Cortex of kidney (tissue), 1 donor: ENCODE measurements at places on chromosomes 7 and 10.

DNA sequence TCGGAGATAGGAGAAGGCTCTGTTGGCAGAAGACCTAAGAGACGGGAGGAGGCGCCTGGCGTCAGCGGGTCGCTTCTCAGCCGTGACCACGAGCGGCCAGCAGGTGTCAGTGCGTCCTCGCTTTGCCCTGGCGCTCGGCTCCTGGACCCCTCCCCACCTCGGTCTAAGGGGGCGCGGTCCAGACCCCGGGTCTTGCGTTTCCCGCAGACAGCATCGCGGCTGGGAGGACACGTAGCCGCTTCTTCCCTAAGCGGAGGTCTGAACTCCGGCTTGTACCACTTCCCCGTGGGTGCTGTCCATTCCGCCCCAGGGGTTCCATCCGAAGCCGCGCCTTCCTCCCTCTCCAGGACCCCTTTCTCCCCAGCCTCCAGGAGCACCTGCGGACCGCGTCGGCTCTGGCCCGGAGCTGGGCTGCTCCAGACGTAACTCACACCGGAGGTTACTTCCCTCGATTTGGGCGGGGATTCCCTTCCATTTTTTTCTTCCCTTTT lies 593 bp upstream of the ADRA2A start:
- DNase-seq, result no peak

DNA sequence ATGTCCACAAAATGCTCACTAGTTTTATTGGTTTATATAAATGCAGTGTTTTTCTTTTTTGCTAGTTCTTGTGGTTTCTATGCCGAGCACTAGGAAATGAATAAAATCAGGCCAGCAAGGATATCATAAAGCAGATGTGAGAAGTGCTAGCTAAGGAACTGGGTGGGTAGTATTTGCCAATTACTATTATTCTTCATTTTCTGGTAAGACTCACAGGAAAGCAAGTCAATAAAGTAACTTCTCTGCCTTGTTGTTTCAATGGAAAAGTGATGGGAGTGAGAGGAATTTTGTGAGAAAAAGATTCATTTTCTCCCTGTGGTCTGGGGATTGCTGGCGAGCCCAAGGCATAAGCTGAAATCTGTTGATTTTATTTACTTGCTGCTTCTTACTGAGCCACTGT lies 50.5 kb upstream of the TRIL start:
- no peak for DNase-seq

- DNase-seq, result no peak
Observed at GRCh38 chr10:45411607-45411940, 37.6 kb downstream of the ALOX5 start.

- DNase-seq, result no peak
Observed at GRCh38 chr7:111982804-111983203, 223.4 kb downstream of the DOCK4 start.

DNA sequence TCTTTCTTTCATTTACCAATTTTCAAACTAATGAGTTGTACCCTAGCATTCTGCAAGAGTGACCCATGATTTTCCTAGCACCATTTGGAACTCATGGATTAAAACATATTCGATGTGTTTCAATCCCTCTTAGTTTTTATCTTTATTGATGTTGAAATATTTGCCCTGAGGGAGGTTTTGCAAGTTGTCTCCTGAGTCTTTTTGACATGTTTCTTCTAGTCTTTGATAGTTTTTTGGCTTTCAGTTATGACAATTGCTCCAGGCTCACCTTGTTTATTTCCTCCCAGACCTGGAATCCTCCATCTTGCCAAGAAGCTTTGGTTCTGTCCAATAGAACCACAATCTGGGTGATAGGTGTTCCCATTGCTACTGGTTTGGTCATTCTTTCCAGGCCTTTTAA lies 327.8 kb downstream of the WDR11 start:
- DNase-seq, result no peak

- DNase-seq, result no peak
Observed at GRCh38 chr10:47223236-47223635, 76.8 kb upstream of the GDF10 start.

DNA sequence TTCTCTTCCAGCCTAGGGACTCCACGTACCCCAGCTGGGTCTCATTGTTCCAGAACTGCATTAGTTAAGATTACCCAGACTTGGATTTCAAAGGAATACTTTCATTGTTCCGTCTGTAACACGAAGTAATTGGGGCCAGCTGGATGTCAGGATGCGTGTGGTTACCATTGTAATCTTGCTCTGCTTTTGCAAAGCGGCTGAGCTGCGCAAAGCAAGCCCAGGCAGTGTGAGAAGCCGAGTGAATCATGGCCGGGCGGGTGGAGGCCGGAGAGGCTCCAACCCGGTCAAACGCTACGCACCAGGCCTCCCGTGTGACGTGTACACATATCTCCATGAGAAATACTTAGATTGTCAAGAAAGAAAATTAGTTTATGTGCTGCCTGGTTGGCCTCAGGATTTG lies 21.0 kb downstream of the LRRC17 start:
- no peak for DNase-seq

DNA sequence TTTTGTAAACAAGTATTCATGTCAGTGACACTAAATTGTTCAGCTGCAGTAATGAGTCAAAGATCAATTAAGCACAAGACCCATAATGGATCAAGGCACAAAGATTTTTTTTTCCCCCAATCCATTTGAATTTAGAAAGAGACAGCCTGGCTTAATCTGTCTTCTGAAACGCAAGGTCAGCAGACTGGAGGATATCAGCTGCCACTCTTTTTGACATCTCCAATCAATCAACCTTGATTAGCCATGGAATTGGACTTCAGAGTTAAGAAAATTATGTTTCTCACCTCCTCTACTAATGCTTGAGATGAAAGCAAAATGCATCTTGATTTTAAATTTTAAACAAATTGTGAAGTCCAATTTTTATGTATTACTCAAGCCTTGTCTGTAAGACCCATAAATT lies 642.4 kb upstream of the STEAP1 start:
- no peak for DNase-seq

DNA sequence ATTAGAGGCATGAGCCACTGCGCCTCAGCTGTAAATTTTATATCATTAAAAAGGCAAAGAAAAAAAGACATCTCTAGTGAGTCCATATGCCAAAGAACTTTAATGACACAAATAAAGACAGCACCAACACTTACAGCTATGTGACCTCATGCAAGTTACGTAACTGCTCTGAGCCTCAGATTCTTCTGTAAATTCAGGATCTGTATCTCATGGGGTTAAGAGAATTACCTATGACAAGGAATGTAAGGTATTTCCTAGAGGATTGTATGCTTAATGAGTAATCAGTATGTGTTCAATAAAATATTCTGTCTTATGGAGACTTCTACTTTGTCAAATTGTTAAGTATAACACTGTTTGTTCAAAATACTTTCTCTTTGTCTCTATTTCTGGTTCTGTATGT lies 274.0 kb upstream of the GLI3 start:
- DNase-seq, result no peak

GRCh38 chr10:27819781-27820531 lies 74.3 kb upstream of the MKX start:
- DNase-seq, result no peak

- DNase-seq, result no peak
Observed at GRCh38 chr10:121928528-121928884, 675 bp upstream of the ATE1 start.

GRCh38 chr7:85595750-85596178 lies 408.9 kb upstream of the SEMA3D start:
- no peak for DNase-seq

GRCh38 chr7:106486331-106486730 lies 174.6 kb downstream of the CCDC71L start:
- DNase-seq, result no peak

DNA sequence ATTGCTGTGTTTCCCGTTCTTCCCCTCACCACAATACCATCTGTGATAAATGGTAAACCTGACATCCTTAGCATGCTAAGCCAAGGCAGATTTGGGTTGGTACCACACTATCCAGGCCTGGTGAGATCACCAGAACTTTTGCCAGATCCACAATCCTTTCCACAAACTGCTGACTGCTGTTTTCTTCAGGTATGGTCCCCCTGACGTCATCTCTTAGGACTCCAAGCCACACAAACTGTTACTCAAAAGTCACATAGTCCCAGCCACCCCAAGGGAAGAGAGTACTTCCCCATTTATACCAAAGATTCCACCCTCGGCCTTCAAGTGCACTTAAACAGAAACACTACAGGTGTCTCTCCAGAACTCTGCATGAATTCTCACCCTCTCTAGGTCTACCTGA lies 34.8 kb downstream of the SLC25A13 start:
- no peak for DNase-seq

DNA sequence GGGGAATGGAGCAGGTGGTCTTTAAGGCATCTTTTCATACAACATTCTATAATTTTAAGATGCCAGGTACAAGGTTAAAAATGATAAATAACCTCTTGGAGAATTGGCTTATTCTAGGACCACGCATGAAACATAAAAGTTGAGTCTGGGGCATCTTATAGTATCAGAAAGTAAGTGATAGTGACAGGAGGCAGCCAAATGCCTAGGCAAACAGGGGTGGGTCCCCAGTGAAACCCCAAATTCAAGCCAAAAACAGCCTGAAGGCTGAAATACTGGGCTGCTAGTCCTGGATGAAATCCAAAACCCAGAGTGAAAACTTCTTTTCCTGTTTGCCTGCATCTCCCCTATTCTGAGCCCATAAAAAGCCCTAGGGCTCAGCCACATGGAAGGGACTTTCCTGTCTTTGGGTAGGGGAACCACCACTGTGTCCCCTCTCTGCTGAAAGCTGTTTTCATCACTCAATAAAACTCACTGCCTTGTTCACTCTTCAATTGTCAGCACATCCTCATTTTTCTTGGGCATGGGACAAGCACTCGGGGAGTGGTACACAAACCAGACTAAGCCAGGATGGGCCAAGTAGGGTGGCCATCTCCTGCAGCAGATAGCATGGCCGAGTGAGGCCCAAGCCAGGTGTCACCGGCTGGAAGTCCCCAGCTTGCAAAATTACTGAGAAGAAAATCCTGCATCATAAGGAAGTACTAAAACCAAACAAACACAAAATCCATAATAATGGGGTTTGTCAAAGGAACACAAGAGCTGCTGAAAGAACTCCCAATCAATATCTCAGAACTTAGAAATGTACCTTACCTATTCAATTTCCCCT lies 241.6 kb upstream of the GALNT17 start:
- no peak for DNase-seq

DNA sequence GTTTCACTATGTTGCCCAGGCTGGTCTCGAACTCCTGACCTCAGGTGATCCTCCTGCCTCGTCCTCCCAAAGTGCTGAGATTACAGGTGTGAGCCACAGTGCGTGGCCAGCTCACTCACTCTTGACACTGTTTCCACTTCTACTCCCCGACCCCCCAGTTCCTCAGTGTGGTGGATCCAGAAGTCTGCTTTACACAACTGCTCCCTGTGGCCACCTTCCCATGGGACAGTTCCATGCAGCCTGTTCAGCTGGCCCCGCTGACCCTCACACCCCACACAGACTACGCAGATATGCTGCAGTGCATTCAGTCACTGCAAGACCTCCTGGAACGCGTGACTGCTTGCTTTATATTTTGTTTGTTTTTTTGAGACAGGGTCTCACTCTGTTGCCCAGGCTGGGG lies 86.4 kb downstream of the SEPTIN14 start:
- DNase-seq, result no peak

GRCh38 chr7:18350678-18351077 lies 144.9 kb upstream of the HDAC9 start:
- no peak for DNase-seq

- DNase-seq, result no peak
Observed at GRCh38 chr7:17139081-17139480, 159.4 kb upstream of the AHR start.

GRCh38 chr7:27178366-27178765 lies 4.2 kb upstream of the HOXA10 start:
- no peak for DNase-seq

- no peak for DNase-seq
Observed at GRCh38 chr7:31146030-31146429, 93.9 kb downstream of the ADCYAP1R1 start.

DNA sequence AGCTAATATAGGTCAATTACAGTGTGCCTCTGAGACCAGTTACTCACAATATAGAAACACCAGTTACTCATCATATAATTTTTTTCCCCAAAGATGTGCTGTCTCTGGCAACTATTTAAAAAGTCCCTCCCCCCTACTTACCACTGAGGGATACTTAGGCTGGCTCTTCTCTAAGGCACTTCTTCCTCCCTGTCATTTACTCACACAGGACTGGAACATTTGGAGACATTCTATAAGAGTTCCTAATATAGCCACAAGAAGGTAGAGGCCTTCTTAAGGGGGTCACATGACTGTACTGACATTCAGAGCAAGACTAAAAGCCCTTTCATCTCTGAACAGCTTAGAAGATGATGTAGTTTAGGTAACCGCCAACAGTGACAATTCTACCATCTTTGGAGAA lies 44.4 kb upstream of the SLIT1 start:
- DNase-seq, result no peak

GRCh38 chr7:97390915-97391593 lies 273.6 kb downstream of the SDHAF3 start:
- DNase-seq, result no peak

GRCh38 chr7:104127204-104127603 lies 80.6 kb downstream of the ORC5 start:
- DNase-seq, result no peak

DNA sequence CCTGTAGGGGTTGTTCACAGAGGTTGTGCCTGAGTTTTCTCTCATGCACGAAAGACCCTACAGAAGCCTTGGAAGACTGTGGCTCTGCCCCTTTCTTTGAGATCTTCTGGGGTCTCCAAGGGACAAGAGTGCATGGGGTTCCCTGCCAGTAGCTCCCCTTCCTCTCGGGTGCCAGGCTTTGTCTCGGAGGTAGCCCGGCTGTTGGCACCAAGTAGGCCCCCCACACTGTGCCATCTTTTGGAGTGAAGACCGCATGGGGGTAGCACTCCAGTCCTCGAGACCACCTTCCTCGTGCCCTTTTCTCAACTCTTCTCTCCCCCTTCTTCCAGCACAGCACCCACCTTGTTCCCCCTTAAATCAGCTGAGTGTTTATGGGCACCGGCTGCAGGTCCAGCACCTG lies 41.6 kb downstream of the OAT start:
- no peak for DNase-seq

- DNase-seq, result no peak
Observed at GRCh38 chr7:5591278-5591874, 167.7 kb upstream of the TNRC18 start.

GRCh38 chr10:20957744-20958143 lies 60.6 kb upstream of the NEBL start:
- no peak for DNase-seq

DNA sequence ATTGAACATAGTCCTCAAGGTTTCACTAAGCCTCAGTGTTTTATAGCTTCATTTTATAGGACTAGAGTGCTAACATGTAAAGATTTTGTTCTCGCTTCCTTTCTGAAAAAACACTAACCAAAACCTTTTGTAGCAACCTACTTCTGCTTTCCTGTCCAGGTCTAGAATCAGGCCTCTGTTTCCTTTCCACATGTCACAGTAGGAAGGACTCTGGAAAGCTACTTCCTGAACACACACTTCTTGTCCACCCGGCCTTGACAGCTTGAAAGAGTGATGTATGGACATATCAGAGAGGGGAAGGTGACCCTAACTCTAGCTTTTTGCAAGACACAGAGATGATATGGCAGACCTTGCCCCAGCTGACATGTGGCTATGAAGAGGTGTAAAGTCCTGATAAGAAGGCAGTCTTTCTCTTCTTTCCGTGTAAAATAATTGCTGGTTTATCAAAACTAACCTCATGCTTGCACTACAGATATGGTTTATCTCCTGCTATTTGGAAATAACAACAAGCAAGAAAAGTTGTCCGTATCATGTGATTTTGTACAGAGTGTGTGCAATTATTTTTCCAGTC lies 175.4 kb downstream of the SKAP2 start:
- DNase-seq, result no peak

- no peak for DNase-seq
Observed at GRCh38 chr10:97585439-97585811, 1.2 kb downstream of the HOGA1 start.

- no peak for DNase-seq
Observed at GRCh38 chr7:77674878-77675277, 21.4 kb upstream of the RSBN1L start.
